Left lobe of liver (tissue), 2 donors: ENCODE measurements at places on chromosomes 3 and 15. TPM values are rescaled to one million over a fixed set of nuclear protein-coding genes. Genes with fewer than 3 reads are reported as not detected.

- DNase-seq: no peak
These were observed 457.1 kb downstream of the SQOR start for GRCh38 chr15:46091860-46092450.

DNA sequence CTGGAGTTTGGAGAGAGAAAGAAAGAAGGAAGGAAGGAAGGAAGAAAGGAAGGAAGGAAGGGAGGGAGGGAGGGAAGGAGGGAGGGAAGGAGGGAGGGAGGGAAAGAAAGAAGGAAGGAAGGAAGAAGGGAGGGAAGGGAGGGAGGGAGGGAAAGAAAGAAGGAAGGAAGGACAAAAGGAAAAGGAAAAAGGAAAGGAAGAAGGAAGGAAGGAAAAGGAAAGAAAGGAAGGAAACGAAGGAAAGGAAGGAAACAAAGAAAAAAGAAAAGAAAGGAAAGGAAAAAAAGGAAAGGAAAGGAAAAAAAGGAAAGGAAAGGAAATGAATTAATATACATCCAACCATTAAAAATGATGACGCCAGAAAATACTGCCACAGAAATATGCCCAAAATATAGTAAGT lies 18.7 kb upstream of the OR4F6 start:
- DNase-seq: no peak

DNA sequence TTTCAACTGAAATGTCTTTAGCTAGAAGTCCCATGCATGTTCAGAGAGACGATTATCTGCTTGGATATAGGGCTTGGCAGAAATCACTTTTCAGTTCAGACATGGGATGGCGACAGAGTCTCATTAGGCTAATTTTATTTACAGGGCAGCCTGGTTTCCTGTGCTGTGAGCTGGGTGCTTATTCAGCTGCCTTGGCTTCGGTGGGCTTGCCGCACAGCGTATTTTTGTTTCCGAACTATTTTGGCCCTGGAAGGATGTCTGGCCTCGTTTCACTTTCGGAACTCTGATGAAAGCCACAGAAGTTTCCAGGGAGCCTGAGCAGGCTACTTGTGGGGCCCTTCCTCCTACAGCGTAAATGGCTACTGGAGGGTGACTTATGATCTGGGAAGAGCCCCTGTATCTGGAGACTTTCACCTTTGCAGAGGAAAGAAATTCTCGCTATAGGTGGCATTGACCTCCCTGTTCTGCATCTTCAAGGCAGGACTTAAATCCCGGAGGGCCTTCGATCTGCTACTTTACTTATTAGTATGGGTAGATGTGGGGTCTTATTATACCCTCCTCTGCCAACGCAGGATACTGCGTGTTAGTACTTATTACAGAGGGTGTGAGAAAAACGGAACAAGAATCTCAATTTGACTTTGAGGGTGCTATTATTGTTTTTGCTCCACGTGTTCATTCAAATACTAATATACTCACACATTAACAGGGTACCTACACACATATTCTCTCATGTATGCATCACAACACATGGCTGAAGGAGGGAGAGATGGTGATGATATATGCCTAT lies 364.0 kb upstream of the RBMS3 start:
- peak; percentile 46 for DNase-seq

GRCh38 chr15:85580879-85581278 lies 200.5 kb downstream of the AKAP13 start:
- no peak for DNase-seq

DNA sequence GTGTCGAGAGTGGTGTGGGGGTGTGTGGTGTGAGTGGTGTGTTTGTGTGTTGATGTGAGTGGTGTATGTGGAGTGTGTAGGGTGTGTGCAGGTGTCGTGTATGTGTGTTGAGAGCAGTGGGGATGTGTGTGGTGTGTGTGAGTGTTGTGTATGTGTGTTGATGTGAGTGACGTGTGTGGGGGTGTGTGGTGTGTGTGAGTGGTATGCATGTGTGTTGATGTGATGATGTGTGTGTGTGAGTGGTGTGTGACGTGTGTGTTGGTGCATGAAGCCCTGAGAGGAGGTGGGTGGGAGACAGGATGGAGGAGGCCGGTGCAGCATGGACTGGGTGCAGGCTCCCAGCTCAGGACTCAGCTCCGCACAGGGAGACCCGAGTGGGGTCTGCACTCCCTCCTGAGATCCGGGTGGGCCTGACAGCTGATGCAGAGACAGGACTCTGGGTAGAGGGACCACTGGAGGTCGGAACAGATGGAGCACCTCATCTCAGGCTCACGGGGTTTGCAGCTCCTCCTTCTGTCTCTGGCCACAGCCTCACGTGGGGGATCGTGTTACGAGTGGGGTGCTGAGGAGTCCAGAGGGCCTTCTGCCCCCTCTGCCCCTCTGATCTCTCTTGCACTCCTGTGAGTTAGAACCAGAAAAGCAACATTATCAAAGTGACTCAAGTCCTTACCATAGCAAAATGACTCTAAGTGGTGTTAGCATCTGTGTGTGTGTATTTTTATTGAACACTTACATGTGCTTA lies 41.3 kb downstream of the ARNT2 start:
- DNase-seq: no peak

GRCh38 chr15:55683376-55683775 lies 59.6 kb downstream of the PRTG start:
- DNase-seq: no peak

GRCh38 chr3:175075269-175075668 lies 216.1 kb downstream of the NAALADL2 start:
- no peak for DNase-seq

- peak; percentile 1 for DNase-seq
These were observed 7.6 kb downstream of the HDC start for GRCh38 chr15:50257924-50258323.

- DNase-seq: peak; percentile 71
These were observed 1.8 kb downstream of the RCCD1 start for GRCh38 chr15:90956274-90957030.

The NR2E3 gene
- total RNA-seq: 0.33 TPM

The GASK1A gene
- total RNA-seq: 19.9 TPM

The TRH gene
- not detected for total RNA-seq

The MYO5C gene
- total RNA-seq: 6.3 TPM
